ENCODE measurements at places on chromosomes 2 and 18.

DNA sequence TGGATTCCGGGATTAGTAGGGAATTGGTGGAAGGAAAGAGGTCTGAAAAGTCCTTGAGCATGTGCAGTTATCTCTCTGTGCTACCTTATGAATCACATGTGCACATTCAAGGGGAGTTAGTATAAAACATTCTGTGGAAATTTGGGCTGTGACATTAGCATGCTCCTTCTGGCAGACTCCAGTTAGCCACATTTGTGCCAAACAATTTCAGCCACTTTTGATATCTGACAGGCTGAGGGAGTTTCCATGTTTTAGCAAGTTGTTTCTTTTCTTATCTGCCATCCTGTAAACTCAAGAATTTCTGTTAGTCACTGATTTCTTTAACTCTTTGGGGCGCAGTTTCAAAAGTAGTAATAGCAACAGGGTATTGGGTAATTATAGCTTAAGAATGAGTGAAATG lies 28.3 kb upstream of the GYPC start:
- DNase-seq: no peak

GRCh38 chr2:54207666-54208195 lies 48.3 kb downstream of the TSPYL6 start:
- no peak for DNase-seq

- no peak for DNase-seq
These were observed 34.5 kb downstream of the KCNE4 start for GRCh38 chr2:223086370-223086981.

- DNase-seq: no peak
These were observed 540.1 kb downstream of the CMPK2 start for GRCh38 chr2:6325616-6326015.

DNA sequence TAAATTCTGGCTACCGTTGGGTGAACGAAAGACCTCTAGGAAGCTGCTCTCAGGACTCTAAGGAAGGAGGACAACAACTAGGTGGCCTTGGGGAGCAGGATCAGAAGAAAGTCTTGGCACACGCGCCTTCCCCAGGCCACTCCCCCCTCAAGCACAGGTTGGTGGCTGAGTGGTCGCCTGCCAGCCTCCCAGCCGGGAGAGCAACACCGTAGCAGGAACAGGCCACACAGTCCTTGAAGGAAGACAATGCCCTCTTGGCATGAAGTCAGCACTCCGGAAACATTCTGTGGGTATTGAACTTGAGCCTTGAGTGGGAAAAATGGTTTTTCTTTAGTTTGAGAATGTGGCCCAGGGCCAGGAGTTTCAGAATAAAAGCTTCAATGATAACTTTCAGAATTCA lies 87.4 kb upstream of the AGAP1 start:
- DNase-seq: no peak

GRCh38 chr18:44826418-44827259 lies 146.0 kb downstream of the SETBP1 start:
- DNase-seq: peak; percentile 12

- no peak for DNase-seq
These were observed 498 bp downstream of the TGOLN2 start for GRCh38 chr2:85327160-85327821.

GRCh38 chr2:174764280-174765255 lies at the start of gene CHRNA1:
Gene CHRNA1, minus strand, starts transcription at chr2:174764472. Its CDS starts 78 bp downstream, at chr2:174764394.
- peak; percentile 39 for DNase-seq

DNA sequence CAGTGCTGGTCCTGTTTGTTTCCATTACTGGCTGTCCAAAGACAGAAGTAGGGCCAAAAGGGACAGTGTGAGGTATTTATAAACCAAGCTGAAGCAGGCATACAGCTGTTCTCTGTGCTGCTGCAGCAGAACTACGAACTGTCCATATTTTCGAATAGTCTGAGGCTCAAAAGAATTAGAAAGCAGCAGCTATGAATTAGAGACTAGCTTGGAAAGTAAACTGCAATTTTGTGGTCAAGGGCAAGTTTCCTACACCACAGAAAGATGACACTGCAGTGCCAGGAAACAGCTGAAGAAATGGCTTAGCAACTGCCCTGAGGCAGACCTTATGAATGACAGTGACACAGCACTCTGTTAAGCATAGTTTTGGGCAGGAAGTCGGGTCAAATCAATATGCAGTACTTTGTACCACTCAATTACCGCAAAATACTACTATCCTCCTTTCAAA lies 125.3 kb downstream of the TMEM131 start:
- no peak for DNase-seq

- no peak for DNase-seq
These were observed 233.3 kb downstream of the MBD2 start for GRCh38 chr18:53991202-53991601.
